ENCODE measurements at places on chromosomes 6 and 20.

DNA sequence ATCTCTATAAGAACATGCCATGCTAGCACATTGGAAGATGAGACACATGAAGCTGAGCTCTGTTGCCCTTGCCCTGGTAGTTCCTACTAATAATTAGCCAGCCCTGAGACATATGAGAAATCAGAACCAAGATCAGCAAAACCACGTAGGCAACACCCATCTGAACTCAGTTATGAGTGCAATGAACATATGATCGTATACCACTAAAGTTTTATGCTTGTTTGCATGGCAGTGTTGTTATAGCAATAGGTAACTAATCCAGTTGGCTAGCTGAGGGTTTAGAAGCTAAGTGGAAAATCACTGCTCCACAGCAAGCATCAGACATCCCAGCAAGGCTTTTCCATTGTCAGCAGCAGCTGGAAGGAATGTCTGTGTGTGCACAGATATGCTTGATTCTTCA lies 180.7 kb downstream of the BTBD3 start:
- DNase-seq: no peak

DNA sequence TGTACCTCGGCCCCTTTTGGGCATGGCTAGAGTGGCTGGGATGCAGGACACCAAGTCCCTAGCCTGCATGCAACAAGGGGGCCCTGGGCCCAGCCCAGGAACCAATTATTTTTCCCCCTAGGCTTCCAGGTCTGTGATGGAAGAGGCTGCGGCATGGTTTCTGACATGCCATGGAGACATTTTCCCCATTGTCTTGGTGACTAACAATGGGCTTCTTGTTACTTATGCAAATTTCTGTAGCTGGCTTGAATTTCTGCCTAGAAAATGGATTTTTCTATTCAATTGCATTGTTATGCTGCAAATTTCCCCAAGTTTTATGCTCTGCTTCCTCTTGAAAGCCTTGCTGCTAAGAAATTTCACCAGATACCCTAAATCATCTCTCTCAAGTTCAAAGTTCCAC lies 1269.6 kb upstream of the CITED2 start:
- no peak for DNase-seq

GRCh38 chr20:62636446-62636845 lies 5.9 kb upstream of the SLCO4A1 start:
- DNase-seq: no peak

- no peak for DNase-seq
Observed at GRCh38 chr6:17096096-17096495, 5.8 kb upstream of the STMND1 start.

DNA sequence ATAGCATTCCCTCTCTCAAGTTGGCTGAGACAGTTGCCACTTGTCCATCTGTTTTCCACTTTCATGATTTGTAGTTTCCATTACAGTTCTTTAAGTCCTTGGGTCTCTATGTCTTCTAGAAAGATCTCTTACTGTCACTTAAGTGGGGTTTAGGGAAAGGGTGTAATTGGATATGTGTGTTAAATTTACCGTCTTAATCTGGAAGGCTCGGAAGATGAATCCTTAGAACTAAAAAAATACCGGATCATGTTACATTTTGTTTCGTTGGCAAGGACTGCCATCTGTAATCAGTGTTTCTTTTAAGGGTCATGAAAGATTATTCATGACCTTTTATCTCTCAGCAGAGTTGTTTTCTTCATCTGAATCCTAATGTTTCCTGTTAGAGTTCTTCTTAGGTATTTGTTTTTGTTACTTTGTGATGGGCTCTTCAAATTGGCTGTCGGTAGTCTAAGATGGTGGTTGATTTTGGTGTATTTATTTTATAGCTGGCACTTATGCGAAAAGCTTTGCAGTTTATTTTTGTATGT lies 21.8 kb upstream of the BTBD3 start:
- no peak for DNase-seq

- DNase-seq: peak; percentile 67
Observed at GRCh38 chr6:29995340-29995777, 53.0 kb downstream of the HLA-A start.

DNA sequence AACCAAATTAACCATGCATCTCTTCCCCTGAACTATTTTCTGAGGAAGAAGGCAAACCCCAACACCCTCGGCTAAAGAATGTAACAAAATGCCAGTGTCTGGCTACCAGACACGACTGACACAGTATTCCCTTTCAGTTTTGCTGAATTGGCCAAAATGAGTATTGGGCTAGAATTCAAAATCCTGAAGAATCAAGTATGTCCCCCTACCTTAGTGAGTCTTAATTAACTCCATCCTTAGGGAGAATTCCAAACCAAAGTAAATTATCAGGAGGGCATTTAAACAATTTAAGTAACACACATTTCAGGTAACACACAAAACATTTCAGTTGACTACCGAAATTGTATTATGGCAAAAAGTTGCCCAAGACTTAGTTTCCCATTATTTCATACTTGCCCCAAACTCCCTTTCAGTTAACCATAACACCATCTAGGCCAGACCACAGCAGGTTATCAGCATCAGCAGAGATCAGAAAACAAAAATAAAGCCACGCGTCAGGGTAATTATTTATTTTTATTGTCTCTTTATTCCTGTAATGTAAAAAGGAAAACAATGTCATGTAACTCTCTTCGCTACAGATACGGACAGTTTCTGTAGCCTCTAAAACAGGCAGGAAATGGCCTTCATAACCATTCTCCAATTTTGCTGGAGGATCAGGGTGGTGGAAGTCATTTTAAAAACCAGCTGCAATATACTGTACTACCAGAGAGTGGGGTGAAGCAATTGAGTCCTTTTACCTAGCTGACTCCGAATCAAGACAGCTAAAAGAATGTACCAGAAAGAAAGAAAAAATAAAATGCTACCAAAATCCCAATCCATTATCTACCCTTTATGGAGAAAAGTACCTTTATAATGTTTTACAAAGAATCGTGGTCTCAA lies 1.9 kb downstream of the SNX5 start:
- DNase-seq: peak; percentile 42

GRCh38 chr6:123808556-123808955 lies 4.9 kb downstream of the NKAIN2 start:
- no peak for DNase-seq

DNA sequence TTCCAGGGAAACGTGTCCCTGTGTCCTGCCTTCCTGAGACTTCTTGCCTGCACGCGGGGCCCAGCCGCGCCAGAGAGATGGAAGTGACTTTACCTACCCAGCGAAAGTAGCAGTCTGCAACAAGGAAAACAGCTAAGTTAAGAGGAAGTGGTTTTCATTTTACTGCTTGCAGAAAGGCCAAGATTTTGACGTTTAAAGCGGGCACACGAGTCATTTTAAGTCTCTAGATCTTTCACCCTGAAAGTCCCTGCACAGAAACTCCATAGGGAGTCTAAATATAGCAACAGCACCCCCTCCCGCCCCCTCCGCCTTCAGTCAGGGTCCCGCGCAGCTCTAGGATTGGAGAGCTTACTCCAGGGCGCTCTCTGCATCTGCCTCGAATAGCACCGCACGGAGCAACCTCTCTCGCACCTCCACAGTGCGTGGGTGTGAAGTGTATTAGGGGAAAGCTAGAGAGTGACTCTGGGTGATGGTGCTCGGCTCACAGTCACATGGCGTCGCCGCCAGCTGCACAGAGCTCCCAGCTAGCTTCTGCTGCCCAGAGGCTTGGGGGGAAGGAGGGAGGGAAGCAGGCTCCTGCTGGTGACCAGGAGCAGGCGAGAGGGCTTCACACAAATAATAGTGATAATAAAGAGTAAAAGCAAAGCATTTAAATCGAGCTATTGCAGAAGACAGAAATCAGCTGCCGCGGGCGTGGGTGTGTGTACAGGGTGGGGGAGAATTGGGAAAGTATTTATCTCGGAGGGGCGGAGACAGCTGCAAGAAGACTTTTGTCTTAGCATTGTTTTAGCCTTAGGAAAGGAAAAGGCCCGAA lies 1.8 kb upstream of the KCNQ5 start:
- peak; percentile 65 for DNase-seq

DNA sequence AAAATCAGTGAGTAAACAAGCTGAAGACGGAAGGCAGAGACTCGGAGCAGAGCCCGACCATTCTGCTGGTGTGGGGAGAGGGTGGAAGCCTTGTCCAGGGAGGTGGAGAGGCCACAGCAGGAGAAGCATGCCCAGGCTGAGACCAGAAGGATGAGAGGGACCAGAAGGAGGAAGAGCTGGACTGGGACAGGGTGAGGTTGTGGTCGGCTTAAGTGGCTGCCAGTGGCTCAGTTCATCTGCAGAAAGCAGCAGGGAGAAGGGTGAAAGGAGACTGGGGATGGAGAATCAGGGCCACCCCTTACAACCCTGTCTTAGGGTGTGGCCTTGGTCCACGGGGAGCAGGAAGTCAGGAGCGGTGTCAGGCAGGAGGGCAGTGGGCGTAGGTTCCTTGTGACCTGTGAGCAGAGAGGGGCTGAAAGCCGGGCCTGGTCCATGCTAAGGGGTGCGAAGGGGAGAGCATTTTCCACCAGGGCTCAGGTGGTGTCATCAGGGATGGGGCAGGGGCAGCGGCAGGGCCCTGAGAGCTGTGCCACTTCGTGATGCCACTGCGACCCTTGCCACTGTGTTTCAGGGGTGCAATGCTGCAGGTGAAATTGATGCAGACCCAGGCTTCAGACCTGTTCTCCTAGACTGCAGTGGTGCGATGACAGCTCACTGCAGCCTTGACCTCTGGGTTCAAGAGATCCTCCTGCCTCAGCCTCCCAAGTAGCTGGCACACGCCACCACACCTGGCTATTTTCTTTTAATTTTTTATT lies 81.1 kb downstream of the TTLL2 start:
- DNase-seq: no peak

DNA sequence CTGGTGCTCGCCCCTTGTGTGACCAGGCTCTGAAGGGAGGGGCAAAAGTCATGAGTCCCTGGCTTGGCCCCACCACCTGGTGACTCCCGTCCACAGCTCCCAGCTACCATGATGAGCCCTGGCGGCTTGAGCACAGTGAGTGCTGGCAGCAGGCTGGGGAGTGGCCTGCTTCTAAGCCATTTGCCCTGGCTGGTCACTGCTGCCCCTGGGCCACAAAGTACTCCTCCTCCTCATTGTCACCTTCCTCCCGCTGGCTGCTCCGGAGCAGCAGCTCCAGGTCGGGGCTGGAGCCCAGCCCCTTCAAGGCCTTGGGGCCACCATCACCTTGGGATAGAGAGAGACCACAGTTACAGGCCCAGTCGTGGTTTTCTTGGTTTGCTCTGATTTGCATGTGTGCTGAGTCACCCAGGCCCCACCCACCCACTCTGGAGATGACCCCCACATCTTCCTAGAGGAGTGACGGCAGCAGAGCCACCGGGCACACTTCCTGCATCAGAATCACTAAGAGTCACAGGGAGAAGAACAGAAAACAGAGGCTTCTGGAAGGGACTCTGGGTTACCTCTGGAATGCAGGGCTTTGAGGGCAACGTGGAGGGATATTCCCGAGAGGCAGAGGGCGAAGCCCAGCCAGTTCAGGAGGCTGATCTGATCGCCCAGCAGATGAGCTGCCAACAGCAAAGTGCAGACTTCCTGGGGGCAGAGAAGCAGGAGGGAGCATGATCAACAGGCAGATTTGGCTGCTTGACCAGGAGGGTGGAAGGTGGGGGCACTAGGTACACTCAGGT lies 42.1 kb upstream of the CDH22 start:
- peak; percentile 69 for DNase-seq

DNA sequence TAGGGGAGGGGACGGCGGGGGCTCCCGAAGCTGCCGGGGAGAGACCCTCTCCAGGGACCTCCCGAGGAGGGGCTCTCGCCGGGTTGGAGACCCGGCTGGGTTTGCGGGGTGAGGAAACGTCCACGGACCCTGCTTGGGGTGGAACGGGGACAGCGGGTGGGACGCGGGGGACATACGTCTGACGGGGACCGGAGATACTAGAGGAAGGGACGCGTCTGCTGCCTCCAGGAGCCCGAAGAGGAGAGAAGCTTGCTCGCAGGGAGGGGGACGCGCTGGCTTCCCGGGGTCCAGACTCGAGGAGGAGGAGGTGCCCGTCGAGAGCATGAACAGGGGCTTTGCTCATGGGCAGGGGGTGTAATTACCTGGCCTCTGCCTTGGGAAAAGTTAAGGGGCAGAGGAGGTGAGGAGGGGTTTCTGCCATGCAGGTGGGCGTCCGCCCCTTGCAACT lies 593 bp downstream of the DNMT3B start:
- no peak for DNase-seq

- peak; percentile 16 for DNase-seq
Observed at GRCh38 chr20:63381781-63382431, 20.8 kb upstream of the CHRNA4 start.

GRCh38 chr20:48926267-48926666 lies 4.8 kb downstream of the ARFGEF2 start:
- DNase-seq: no peak

DNA sequence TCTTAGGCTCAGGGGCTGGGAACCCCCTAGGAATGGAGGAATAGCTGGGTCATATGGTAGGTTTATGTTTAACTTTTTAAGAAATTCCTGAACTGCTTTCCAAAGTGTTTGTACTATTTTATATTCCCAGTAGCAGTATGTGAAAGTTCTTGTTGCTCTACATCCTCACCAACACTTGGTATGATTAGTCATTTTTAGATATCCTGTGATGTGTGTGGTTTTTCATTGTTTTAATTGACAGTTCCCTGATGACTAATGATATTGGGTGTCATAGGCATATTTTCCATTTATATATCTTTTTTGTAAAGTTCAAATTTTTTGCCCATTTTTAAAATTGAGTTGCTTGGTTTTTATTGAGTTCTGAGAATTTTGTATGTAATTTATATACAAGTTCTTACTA lies 72.3 kb downstream of the SLC16A10 start:
- no peak for DNase-seq

- DNase-seq: no peak
Observed at GRCh38 chr20:44154521-44155001, 32.4 kb downstream of the JPH2 start.

- DNase-seq: no peak
Observed at GRCh38 chr20:54431156-54431944, 44.0 kb upstream of the DOK5 start.

GRCh38 chr6:112254921-112255320 lies 554 bp upstream of the LAMA4 start:
- no peak for DNase-seq

DNA sequence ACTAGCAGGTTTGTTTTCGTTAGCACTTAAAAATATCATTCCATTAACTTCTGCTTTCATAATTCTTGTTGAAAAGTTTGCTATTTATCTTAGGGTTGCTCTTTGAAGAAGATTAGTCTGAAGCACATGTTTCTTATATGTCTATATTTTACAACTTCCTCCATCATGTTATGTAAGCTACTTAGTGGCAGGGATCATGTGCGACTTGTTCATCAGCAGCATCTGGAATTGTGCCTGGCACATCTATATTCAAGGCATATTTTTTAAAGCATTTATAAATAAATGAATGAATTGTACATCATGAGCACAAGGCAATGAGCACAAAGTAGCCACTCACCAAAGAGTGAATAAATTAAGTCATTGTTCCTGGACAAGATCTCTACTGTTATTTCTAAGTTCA lies 187.2 kb upstream of the COL21A1 start:
- DNase-seq: peak; percentile 3

DNA sequence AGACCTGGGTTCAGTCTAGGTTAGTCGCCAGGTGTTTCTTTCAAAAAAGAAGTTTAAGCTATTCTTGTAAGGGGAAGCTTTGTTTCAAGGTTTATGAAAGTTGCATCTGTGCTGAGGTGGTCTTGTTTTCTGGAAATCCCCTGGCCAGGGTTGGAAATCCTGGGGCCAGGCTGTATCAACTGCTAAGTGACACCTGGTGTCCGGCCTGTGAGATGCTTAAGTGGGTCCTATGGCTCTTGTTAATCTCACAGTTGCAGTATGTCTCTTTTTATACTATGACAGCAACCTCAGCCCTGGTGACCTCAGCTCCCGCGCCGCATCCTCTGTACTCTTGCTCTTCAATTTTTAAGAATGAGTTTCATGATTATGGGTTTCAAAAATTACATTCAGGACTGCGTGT lies 72.0 kb downstream of the CHMP4B start:
- DNase-seq: no peak

GRCh38 chr6:44472250-44472945 lies 84.9 kb downstream of the CDC5L start:
- DNase-seq: no peak
